ENCODE measurements at places on chromosomes 4 and X.
A peak's percentile ranks its signal among the peaks of the same experiment; 100 is the strongest.

DNA sequence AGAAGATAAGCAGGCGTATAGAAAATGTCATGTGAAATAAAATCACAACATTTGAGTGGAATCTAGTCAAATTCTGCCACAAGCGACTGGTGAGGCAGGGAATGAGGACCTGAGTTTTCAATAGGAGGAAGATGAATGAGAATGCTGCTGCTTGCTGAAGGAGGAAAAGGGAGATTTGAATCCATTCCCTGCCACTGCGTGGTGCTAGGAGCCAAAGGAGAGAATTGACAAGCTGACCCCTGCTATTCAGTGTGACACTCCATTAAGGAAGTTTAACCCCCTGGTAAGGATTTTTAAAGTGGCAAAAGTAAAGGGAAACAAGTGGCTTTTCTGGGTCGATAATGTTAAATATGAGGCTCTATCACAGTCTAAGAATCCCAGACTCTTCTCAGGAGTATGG lies 314.0 kb downstream of the NAF1 start:
- DNase-seq: no peak

- no peak for DNase-seq
Measured at GRCh38 chr4:184954482-184954881, 63.8 kb upstream of the HELT start.

- no peak for DNase-seq
Measured at GRCh38 chrX:128975745-128976144, 547.5 kb downstream of the SMARCA1 start.

- peak; percentile 12 for DNase-seq
Measured at GRCh38 chrX:38347136-38347535, 5.3 kb upstream of the OTC start.

GRCh38 chr4:135575041-135575440 lies 1373.5 kb upstream of the PABPC4L start:
- DNase-seq: no peak

DNA sequence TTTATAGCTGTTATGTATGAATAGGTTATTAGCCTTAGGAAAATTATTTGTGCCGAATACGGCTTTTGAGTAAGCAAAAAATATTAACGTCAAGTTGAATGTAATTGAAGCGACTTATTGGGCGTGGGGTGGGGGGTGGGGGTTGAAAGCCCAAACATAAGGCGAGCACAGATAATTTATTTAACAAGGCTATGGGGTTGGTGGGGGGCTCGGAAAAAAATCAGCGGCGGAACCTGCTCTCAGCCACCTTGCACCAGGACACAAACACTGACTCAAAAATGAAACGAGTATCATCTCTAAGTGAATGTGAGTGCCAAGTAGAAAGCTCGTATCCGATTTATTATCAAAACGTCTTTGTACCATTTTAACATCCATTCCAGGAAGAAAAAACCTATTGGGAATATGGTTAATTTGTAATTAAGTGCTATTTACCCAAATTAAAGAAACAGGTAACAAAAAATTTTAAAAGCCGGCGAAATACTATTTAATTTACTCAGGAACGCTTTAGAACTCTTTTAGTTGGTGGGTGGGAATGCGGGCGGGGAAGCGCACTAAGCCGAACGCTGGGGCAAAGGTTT lies 902 bp upstream of the LARP1B start:
- DNase-seq: no peak

DNA sequence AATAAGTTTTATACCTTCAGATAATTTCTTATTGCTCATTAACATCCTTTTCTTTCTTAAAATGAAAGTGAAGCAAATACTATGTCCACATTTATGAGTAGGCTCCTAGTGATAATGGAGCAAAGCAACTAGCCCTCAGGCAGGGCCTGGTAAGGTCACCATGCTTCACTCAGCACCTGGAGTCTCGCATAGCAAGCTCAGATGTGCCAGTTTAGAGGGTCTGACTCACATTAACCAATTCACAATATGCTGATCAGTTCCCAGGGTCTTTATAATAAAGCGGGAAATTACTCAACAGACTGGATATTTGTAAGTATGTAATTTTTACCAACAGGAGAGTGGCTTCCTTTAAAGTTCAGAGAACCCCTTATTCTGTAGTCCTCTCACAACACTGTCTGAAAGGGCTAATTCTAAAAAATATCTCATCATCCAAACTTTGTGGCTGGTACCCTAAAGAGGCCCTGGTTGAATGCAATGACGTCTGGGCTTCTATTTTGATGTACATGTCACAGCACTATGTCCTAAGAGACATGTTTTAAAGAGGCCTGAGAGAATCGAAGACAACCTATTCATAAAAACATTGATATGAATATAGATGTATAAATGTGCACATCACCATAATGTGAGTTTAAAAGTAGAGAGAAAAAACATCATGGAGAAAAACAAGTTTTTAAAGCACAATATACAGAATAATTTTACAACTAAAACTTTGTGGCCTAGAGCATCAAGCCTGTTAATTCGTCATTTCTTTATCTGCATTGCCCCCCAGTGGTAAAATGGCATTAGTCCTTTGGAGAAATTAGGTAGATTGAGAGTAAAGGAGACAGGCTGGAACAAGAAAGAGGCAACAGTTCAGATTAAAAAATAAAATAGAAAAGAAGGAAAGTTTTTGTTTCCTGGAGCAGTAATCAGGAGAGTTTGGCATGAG lies 44.3 kb downstream of the IL21 start:
- DNase-seq: no peak

- DNase-seq: no peak
Measured at GRCh38 chr4:6773106-6773505, 9.4 kb upstream of the KIAA0232 start.

- no peak for DNase-seq
Measured at GRCh38 chr4:86243750-86244149, 116.1 kb downstream of the MAPK10 start.

GRCh38 chrX:46823481-46823880 lies 13.4 kb upstream of the RP2 start:
- no peak for DNase-seq

- no peak for DNase-seq
Measured at GRCh38 chr4:77045490-77045889, 30.3 kb downstream of the CCNI start.

GRCh38 chrX:118364261-118364660 lies 18.4 kb downstream of the WDR44 start:
- DNase-seq: no peak

DNA sequence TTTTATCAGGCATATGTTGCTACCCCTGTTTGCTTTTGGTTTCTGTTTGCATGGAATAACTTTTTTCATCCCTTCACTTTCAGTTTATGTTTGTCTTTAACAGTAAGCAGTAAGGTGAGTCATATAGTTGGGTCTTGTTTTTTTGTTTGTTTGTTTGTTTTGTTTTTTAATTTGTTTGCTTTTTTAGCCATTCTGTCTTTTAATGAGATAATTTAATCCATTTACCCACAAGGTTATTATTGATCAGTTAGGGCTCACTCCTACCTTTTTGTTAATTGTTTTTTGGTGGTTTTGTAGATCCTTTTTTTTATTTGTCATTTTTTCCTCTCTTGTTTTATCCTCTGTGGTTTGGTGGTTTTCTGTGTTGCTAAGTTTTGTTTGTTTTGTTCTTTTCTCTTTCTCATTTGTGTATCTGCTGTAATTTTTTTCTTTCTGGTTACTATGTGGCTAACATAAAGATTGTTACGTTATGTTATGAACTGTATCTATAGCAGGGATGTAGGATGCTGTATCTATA lies 379.5 kb upstream of the MAD2L1 start:
- DNase-seq: no peak

GRCh38 chr4:4690854-4691253 lies 149.0 kb upstream of the STX18 start:
- no peak for DNase-seq

DNA sequence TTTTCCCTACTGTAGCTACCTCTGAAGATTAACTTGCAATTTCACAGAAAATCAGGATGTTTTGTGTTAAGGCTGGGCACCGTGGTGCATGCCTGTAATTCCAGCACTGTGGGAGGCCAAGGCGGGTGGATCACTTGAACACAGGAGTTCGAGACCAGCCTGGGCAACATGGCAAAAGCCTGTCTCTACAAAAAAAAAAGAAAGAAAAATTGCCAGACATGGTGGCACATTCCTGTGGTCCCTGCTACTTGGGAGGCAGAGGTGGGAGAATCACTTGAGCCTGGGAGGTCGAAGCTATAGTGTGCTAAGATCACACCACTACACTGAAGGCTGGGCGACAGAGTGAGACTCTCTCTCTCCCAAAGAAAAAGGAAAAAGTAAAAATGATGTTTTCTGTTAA lies 27.4 kb downstream of the APELA start:
- no peak for DNase-seq

DNA sequence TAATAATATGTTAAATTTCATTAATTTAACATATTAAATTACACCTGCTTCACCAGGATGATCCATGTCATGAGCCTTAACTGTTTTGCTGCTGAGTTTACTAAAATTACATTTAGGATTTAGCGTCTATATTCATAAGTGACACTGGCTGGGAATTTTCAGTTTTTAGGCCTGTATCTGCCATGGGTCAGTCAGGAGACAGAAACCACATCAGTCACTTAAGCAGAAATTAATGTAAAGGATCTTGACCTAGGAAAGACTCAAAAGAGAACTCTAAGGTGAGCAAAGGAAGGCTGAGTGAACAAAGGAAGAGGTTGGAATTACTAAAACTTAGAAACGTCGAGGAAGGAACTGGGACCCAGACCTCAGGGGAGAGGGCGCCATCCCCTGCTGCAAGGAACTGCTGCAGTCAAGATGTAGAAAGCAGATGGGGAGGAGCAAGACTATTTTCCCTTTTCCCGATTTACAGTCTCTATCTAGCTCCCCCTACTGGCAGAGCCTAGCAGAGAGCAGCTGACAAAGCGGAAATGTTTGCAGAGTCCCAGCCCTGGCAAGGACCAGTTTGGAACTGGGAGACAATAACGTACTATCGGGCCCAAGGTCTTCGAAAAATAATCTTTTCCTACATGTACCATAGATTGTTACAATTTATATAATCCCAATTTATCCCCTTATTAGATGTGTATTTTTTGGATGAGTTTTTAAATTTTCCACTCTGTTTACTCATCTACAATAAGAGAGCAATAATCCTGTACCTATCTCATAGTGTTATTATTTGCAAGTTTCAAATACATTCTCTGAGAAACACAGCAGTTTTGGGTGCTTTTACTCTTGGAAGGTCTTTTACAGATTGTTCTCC lies 22.6 kb upstream of the RBBP7 start:
- DNase-seq: no peak

DNA sequence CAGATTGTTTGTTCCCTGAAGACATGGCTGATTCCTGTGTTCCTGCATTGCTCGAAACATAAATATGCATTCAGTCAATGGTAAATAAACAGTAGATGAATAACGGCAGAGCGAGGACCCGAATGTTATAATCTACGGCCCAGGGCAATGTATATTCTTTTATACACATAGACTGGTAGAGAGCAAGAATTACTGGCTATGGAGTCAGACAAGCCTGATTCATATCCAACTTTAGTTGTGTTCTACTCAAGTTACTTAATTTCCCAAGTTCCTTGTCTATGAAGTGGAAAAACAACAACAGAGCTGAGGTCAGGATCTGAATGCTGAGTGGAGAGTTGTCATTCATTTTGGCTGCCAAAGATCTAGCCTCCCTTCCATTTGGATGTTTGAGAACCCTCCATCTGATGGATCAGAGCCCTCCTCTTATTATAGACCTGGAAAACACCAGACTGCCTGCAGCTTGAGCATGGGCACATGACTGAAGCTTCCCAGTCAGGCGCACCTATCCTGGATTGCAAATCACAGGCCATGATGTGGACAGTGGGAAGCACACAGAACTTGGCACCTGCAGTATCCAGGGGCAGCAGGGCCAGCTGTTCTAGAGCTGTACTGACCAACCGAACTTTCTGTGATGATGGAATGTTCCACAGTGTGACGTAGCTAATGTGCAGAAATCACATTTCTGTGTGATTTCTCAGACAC lies 80.1 kb downstream of the FAM184B start:
- DNase-seq: no peak

DNA sequence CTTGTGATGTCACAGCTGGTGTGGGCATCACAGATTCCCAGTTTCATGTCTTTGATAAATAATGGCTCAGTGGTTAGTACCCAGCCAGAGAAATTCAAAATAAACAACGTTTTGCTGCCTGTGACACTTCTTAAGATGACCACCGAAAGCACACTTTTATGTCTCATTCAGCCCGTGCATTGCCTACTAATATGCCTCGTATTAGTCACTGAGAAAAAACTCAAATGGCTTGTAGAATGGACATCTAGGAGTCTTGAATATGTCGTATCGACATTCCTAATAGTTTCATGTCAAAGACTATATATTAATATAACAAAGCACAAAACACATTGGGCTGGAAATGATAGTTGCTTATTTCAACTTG lies 103.9 kb upstream of the FAT1 start:
- no peak for DNase-seq

GRCh38 chr4:37068580-37068979 lies 176.0 kb upstream of the NWD2 start:
- no peak for DNase-seq

- DNase-seq: peak; percentile 26
Measured at GRCh38 chr4:15238720-15239119, 189.1 kb upstream of the C1QTNF7 start.

DNA sequence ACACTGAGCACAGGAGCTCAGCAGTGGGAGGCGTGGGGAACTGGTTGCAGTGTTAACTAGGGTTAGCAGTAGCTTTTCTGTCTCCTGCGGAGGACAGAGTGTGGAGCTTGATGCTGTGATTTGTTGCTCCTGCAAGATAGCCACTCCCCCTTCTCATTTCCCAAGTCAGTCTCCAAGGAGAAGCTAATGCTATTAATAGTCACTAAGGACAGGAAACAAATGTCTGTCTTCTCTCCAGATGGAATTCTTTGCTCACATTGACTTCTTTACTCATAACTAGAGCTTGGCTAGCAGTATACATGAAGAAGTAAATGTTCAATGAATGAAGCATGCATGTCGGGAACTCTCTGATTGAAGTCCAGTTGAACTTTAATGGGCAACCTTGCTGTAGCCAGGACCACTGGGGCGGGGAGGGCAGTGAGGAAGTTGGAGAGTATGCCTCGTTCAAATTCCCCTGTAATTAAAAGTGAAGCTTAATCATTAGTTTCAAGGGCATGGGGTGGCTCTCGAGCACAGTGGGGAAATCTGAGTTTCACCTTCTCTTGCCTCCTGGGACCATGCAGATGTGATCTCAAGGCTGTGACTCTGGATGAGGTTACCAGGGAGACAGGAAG lies 156.6 kb upstream of the SCML1 start:
- DNase-seq: peak; percentile 58

DNA sequence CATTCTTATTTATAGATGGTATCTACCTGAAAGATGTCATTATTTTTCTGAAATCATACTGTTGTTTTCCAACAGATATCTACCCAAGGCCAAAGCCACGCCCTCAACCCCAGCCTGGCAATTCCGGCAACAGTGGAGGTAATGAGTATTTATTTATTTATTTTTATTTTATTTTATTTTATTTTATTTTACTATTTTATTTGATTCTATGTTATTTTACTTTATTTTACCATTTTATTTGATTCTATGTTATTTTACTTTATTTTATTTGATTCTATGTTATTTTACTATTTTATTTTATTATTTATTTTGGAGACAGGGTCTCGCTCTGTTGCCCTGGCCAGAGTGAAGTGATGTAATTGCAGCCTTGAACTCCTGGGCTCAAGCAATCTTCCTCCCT lies 37.7 kb downstream of the XG start:
- DNase-seq: no peak

Data from fibroblast of skin of left biceps (primary cell).